BJ (cell line): ENCODE measurements at places on chromosomes 11 and 22.

DNA sequence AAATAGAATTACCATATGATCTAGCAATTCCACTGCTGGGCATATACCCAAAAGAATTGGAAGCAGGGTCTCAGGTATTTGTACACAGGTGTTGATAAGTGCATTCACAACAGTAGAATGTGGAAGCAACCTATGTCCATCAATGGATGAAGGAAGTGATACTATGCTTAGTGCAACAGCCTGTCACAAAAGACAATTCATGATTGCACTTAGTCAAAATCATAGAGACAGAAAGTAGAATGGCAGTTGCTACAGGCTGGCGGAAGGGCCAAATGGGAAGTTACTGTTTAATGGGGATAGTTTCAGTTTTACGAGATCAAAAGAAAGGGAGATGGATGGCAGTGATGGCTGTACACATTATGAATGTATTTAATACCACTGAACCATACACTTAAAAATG lies 42.0 kb downstream of the SGSM3 start:
- DNase-seq, result no peak

DNA sequence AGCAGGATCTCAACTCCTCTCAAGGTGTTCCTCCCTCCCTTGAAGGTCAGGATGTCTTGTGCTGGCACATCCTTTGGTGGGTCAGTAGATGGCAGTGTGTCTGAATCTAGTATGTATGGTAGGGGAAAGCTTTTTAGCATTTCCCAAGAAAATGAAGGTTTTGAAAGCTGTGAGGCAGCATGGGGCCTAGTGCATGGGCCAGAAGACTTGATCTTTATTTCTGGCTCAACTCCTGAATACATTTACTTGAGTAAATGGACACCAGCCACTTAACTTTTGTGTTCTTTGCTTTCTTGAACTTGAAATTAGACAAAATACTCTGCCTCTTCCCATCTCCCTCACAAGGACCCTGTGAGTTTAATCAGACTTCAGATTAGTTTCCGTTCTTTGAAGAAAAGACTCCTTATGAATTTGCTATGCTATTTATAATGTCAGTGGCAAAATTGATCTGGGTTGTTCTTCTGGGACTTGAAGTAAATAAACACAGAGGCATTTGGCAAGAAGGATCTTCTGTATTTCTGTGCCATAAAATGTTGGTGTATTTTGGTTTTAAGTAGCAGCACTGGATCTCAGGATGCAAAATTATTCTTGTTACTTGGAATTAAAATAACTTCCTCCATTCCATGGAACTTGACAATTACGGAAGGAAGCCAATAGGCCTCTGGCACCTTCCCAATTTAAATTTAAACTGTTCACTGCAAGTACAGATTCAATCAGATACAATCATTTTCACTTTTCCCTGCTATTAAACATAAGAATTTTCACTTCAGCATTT lies 288.8 kb downstream of the CASP12 start:
- DNase-seq, result no peak

DNA sequence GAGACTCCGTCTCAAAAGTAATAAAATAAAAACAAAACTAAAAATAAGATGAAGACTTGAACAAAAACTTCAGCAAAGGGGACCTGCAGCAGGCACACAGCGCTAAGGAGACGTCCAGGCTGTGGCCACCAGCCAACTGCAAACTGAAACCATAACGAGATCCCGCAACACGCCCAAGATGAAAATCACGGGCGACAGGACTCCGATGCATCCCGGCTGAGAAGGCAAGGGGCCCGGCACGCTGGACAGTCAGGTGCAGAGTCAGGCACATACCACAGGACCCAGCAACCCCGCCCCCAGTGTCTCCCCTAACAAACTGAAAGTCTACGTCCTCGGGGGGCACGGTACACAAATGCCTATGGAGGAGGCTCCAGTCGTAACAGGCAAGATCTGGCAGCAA lies 9.2 kb downstream of the HRAS start:
- DNase-seq, result no peak

GRCh38 chr11:119625206-119625978 lies 103.6 kb downstream of the NECTIN1 start:
- no peak for DNase-seq

GRCh38 chr11:126280595-126280994 lies 2.3 kb upstream of the TIRAP start:
- DNase-seq, result no peak

- DNase-seq, result no peak
These were observed 4.3 kb downstream of the SLC15A3 start for GRCh38 chr11:60947700-60948099.

- no peak for DNase-seq
These were observed 25.6 kb downstream of the SYT7 start for GRCh38 chr11:61555051-61555969.

DNA sequence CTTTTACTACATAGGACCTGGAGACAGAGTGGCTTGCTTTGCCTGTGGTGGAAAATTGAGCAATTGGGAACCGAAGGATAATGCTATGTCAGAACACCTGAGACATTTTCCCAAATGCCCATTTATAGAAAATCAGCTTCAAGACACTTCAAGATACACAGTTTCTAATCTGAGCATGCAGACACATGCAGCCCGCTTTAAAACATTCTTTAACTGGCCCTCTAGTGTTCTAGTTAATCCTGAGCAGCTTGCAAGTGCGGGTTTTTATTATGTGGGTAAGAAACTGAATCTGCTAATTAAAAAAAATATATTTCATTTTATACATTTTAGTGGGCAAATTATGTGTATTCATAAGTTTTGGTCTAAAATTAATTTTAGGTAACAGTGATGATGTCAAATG lies 7.8 kb downstream of the BIRC3 start:
- no peak for DNase-seq

- DNase-seq, result no peak
These were observed 3.4 kb upstream of the NR1H3 start for GRCh38 chr11:47254386-47254785.

DNA sequence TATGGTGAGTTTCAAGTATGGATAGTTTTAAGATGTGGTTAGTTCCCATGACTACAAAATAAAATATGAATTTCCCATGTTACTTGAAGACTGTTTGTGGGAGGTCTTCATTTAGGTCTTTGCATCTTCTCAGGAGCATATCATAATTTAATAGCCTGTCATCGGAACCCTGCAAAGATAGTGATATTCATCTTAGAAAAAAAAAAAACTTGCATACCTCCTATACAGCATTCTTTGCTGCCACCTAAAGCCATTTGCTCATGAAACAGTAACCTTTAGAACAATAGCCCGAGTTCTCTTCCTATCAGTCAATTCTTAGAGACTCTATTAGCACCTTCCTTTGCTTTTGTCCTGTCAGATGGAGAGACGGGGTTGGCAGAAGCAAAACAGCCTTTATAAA lies 75.3 kb downstream of the ARFGAP2 start:
- DNase-seq, result no peak

- no peak for DNase-seq
These were observed 17.0 kb downstream of the DTX4 start for GRCh38 chr11:59188954-59189353.

- DNase-seq, result no peak
These were observed 904.5 kb downstream of the DLG2 start for GRCh38 chr11:84722583-84723108.

DNA sequence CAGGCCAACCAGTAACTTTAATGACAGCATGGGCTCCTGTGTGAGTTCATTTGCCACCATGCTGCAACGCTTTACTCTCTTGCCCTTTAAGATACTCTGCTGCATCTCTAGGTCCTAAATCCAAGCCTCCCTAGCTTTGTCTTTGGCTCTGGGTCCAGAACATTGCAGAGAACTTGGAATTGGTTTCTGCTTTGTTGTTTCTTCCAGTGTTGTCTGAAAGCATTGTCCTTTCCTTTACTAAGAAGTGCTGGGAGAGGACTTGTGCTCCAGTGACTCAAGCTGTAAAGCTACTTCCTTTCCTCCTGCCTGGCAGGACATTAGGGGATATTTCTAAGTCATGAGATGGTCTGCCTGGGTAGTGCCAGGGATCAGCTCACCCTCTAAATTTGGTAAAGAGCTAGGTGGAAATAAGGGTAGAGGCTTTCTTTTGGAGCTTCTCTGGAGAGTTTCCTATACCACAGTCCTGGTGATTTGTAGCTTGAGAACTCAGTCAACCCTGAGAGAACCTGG lies 202.5 kb upstream of the CADM1 start:
- DNase-seq, result no peak

GRCh38 chr11:27241311-27242122 lies 121.5 kb downstream of the CCDC34 start:
- DNase-seq, result peak; percentile 68

GRCh38 chr11:76209973-76210930 lies 4.0 kb upstream of the WNT11 start:
- DNase-seq, result no peak

GRCh38 chr11:95193541-95193940 lies 37.5 kb downstream of the SESN3 start:
- DNase-seq, result no peak

DNA sequence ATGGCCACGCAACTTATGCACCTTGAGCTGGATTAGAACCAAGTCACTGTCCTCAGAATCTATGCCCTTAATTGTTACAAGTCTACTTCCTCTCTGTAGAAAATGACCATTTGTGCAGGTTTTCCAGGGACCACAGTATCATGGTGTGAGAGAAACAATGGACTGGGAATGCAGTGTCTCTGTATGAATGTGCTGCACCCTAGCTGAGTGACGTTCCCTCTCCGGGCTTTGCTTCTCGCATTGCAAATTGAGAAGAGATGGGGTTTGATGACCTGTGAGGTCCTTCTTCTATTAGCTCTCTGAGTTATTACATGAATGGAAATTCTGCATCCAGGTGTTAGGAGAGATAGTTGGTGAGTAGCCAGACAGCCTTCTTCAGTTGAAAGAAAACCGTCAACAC lies 1052.3 kb downstream of the NTM start:
- DNase-seq, result no peak

DNA sequence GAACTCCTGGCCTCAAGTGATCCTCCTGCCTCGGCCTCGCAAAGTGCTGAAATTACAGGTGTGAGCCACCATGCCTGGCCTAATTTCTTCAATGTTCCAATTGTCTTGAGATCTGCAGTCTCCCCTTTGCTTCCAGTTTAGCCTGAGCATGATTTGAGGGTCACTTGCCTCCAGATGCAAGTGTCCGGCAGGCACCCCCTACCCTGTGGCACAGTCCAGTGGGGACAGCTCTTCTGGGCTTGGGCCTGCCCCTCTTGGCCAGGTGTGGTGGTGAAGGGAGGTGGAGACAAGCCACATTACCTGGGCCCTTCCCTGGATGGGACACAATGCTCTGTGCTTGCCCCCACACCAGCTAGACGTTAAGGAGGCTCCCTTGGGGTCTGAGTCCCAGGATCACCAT lies 21.3 kb upstream of the CACNG2 start:
- DNase-seq, result no peak

- no peak for DNase-seq
These were observed 462.8 kb downstream of the INSC start for GRCh38 chr11:15577519-15577918.

- DNase-seq, result no peak
These were observed 951.3 kb upstream of the CHORDC1 start for GRCh38 chr11:91174193-91174592.

DNA sequence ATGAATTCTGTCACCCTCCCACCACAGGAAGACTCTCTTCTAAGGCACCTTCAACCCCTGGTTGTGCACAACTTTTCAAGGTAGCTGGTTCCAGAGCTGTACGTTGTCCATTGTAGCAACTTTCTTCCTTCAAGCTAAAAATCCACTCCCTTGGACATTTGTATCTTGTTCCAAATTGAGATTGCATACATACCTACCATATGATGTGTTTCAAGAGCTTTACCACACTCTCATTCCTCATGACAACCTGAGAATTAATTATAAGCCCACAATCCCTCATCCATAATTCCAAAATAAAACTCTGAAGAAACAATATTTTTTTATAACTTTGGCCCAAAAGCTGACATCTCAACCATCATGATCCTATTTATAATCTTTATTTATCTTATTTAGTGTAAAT lies 3.0 kb downstream of the OR52W1 start:
- DNase-seq, result no peak

DNA sequence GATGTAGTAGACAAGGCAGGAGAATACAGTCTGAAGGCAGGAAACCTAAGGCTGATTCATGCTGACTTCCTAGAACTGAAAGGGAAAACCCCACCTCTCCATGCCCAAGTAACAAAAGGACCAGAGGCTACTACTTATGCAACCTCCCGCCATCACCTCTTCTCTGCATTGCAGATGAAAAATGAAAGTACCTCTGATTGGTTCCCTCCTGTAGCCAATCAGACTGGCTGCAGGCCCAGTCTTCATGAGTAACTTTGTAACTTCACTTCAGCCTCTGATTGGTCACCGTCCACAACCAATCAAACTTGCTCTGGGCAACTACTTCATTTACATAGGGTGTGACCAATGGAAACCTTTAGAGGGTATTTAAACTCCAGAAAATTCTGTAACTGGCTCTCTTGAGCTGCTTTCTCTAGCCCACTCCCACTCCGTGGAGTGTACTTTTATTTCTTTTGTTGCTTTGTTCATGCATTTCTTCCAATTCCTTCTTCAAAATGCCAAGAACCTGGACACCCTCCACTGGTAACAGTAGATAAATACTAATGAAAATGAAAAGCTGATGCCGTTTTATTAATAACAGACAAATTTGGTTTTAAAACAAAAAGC lies 5.2 kb upstream of the MAP6 start:
- DNase-seq, result no peak

DNA sequence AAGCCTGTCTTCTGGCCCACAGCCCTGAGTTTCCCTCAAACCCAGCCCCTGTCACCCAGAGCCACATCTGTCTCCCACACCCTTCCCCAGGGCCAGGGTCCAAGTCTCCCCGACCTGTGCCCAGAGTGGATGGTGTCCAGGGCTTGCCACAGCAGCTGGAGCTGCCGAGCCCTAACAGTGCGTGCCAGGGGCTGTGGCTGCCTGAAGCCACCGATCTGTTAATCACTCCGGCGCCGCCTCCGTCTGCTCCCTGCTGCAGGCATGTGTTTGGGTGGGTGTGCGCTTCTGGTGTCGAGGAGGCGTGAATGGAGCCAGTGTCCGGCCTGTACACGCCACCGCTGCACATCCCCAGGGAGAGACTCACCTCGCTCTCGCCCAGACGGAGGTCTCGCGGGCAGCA lies 26.1 kb downstream of the SHISAL1 start:
- DNase-seq, result no peak

DNA sequence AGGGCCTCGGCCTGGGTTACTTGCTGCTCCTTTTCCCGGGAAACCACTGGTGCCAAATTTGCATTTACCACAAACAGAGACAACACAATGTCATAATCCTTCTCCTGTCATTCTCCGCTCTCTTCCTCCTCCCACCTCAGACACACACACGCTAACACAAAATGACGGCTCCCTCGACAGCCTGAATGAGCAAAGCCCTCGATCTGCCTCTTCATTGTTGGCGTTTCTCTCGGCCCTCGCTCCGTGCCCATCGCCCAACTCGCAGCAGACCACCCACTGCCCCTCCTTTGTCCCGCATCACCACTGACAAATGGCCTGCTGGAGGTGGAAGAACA lies 12.5 kb upstream of the TCF20 start:
- no peak for DNase-seq

- DNase-seq, result no peak
These were observed 526.0 kb downstream of the ETS1 start for GRCh38 chr11:128061281-128061871.

GRCh38 chr11:116842909-116843308 lies 5.5 kb upstream of the APOA1 start:
- no peak for DNase-seq
